Stimulated activated naive B cell treated with anti-CD40 and anti-IgM and Interleukin-4, amounts not matched to agents 10 μg/mL and 1 μg/mL and 100 μg/mL, for 72 hours (primary cell): ENCODE measurements at places on chromosomes 3 and 15.

- DNase-seq, result no peak
Measured at GRCh38 chr3:190531406-190531805, 17.5 kb downstream of the IL1RAP start.

- no peak for DNase-seq
Measured at GRCh38 chr15:98735895-98736617, 87.7 kb downstream of the IGF1R start.

GRCh38 chr15:68414206-68414555 is 17.8 kb downstream of the ITGA11 start:
- no peak for DNase-seq

GRCh38 chr3:189192725-189193124 is 21.0 kb downstream of the TPRG1 start:
- DNase-seq, result no peak

GRCh38 chr15:48029642-48030041 is 91.1 kb upstream of the SLC24A5 start:
- no peak for DNase-seq

DNA sequence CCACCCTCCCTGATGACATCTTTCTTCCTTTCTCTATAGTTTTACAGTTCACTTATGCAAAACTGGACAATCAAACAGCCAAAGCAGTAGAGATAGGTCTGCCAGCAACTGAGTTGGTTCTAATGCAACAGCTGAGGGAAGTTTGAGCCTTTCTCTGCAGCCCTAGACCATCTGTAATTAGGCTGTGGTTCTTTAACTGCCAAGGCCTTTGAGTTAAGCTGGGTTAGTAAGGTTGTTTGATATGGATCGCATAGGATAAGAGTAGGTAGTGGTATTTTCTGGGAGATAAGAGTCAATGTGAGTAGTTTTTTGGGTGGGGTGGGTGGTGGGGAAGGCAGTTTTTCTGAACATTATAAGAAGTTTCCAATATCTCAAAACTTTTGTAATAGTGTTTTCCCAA is 3.0 kb downstream of the RPL39L start:
- DNase-seq, result no peak

GRCh38 chr3:183252973-183253527 is at the start of gene B3GNT5:
Gene B3GNT5, plus strand, starts transcription at chr3:183253253. Its CDS starts 16,546 bp downstream, at chr3:183269799.
- no peak for DNase-seq

- DNase-seq, result no peak
Measured at GRCh38 chr15:63015618-63016017, 26.9 kb upstream of the TPM1 start.

DNA sequence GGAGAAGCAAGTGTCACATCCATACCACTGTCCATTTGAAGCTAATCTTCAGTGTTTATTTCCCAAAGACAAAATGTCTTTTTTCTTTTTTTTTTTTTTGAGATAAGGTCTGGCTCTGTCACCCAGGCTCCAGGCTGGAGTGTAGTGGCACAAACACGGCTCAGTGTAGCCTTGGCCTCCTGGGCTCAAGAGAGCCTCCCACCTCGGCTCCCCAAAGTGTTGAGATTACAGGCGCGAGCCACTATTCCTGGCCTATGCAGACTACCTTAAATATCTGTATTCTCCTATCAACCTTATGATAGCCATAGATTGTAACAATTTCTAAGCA is 27.7 kb upstream of the VPS33B start:
- DNase-seq, result no peak

GRCh38 chr3:162863579-162863978 is 1367.0 kb downstream of the OTOL1 start:
- no peak for DNase-seq

- no peak for DNase-seq
Measured at GRCh38 chr3:42486814-42487565, 15.5 kb upstream of the VIPR1 start.

DNA sequence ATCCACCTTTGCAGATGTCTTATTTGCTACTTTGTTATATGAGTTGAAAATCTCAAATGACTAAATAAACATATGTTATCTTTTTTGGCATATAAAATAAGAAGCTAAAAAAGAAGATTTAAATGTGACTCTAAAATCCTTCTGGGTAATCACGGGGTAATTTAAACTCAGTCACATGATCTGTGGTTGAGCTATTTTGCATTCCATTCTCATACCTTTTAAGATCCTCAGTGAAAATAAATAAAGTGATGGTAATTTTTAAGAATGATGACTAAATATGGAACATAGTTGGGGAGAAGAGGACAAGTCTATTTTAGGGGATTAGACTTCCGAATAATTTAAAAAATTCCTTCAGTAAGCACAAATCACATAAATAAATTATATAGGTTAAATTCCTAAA is 1076.8 kb downstream of the TUSC7 start:
- DNase-seq, result no peak
